ENCODE measurements at places on chromosomes 13 and 19.

GRCh38 chr19:57947088-57947418, 453 bp downstream of the ZNF256 start:
- no peak for DNase-seq

GRCh38 chr13:40777809-40778175, 6.8 kb upstream of the MRPS31 start:
- no peak for DNase-seq

GRCh38 chr19:43711751-43712355, 4.0 kb upstream of the IRGC start:
- DNase-seq: no peak

DNA sequence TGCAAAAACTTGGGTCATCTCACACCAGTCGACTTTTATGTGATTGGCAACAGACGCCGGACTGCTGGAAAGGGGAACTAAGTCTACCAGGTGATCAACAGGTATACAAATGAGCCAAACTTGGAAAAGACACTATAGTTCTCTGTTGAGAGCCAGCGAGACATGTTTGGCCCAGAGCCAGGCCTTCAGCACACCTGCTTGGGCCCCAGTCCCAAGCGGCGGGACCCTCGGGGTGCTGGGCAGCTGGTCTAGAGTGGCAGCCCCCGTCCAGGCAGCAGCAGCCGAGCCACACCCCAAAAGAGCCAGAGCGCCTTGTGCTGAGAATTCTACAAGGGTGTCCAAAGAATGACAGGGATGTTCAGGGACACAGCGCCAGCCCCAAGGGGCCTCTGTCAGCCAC, 28.0 kb downstream of the NAXD start:
- DNase-seq: no peak

GRCh38 chr13:24183741-24184182, 23.2 kb downstream of the SPATA13 start:
- no peak for DNase-seq

DNA sequence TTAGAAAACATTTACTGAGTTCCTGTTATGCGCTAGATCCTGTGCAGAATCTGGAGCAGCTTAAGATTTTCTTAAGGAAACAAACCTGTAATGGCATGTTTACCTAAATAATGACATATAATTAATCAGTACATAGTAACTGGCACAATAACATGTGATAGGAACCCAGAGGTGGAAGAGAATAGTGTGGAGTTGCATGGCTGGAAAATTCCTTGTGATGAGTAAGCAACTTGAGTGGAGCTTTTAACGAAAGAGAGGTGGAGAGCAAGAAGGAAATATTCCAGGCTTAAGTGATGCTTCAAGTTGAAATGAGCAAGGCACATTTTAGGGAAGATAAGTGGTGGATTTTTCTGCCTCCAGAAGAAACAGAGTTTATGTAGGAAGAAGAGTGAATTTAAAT, 9.2 kb upstream of the GPC5 start:
- no peak for DNase-seq

DNA sequence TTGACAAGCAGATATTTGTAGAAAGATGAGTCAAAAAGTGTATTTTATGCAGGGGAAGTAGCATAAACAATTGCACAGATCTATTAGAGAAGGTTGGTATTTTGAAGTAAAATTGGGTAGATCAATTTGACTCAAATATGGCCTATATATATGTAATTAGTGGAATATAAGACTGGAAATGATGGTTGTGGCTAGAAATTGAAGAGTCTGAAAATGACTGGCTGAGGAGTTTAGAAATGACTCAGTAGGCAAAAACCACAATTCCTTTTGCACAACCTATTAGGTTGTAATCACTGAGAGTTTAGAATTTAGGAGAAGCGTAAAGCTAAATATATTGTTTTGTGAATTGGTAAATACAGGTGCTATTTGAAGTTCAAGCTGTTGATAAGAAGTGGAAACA, 622.6 kb upstream of the PCDH20 start:
- no peak for DNase-seq

GRCh38 chr19:45955905-45956608, 17.6 kb downstream of the NOVA2 start:
- DNase-seq: no peak

DNA sequence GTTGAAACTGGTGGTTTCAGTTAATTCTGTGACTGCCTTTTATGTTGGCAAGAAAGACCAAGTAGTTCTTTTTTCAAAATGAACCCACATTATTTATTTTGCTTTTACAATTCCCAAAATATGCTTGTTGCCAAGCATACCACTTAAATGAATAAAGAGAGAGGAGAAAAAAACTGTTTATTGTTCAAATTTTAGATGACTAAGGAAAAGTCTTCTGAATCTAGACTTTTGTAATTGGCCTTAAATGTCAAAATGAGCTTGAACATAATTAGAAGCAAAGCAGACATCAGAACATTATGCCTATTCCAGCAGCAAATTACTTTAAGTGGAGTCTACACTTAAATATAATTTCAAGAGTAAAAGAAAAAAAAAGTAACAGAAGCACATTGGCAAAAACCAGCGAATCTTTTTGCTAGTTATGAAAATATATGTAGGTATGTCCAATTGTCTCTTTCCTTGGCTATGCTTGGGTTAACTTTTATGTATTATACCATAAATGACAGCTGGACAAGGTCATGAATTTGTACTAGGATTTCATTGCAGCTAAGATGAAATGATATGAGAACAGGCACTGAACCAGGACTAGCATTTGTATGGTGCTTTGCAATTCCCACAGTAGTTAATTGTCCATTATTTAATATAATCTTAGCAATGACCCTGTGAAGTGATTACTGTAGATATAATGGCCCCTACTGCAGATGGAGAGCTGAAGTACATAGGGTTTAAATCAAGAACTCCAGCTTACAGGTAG, 211.9 kb downstream of the NALCN start:
- no peak for DNase-seq

DNA sequence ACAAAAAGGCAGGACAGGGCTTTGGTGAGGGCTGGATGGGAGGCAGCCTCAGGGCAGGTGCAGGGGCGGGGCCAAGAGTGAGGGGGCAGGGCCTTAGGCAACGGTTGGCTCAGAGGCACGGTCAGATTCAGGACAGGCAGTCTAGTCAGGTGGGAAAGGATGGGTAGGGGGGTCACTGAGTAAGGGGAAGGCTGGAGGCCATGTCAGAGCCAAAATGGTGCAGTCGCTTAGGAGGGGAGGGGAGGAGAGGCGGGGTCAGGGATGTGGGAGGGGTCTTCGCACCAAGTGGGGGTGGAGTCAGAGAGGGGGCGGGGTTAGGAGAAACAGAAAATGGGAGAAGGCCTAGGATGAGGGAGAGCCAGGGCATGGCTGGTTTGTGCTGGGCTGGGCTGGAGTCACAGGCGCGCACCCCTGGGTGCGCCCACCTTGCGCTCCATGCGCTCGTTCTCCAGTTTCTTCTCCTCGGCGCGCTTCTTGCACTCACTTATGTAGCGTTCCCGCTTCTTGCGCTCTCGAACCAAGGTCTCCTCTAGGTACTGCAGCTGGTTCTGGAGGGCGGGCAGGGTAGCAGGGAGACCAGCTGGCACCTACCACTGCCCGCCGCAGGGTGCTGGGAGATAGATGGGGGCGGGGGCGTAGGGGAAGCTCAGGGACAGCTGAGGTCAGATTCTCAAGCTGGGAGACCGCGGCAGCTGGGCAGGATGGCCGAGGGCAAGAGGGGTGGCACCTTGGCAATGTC, 6.8 kb upstream of the RGL3 start:
- DNase-seq: no peak

- DNase-seq: no peak
These were observed 1.7 kb downstream of the MADCAM1 start for GRCh38 chr19:497869-498510.

GRCh38 chr13:22855926-22856325, 324.9 kb upstream of the SGCG start:
- DNase-seq: no peak

- no peak for DNase-seq
These were observed 39.1 kb downstream of the LATS2 start for GRCh38 chr13:21022056-21022979.

DNA sequence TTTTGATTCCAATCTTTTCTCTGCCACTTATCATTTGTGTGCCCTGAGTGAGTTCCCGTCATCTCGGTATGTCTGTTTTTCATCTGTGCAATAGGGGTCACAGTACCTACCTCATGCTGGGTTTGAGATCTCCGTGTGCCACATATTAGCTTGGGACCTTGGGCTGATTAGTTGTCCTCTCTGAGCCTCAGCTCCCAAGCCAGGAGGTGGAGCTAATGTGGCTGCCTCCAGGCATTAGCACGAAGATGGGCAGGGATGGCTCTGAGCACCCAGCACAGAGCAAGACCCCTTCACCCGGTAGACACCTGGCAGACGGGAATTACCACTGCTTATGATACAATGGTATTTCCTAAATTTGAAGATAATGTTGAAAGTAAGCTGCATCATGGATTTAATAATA, 35.8 kb upstream of the XPO4 start:
- DNase-seq: no peak

DNA sequence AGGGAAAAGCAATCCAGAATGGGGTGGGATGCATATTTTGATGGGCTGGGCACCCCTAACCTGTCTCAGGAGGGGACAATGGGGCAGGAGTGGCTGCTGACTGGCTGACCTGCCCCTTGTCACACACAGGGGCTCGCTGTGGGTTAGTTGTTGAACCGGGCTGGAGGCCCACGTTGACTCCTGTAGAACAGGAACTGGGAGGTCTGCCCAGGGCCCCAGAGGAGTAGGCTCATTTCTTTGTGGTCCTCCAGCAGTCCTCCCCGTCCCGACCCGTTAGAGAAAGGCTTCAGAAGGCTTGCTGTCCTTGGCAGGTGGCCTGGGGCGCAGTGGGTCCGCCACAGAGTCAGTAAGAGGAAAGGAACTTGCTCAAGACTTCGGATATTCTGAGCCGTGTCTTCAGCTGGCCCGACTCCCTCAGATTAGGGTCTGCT, 70.1 kb downstream of the COL4A1 start:
- no peak for DNase-seq

DNA sequence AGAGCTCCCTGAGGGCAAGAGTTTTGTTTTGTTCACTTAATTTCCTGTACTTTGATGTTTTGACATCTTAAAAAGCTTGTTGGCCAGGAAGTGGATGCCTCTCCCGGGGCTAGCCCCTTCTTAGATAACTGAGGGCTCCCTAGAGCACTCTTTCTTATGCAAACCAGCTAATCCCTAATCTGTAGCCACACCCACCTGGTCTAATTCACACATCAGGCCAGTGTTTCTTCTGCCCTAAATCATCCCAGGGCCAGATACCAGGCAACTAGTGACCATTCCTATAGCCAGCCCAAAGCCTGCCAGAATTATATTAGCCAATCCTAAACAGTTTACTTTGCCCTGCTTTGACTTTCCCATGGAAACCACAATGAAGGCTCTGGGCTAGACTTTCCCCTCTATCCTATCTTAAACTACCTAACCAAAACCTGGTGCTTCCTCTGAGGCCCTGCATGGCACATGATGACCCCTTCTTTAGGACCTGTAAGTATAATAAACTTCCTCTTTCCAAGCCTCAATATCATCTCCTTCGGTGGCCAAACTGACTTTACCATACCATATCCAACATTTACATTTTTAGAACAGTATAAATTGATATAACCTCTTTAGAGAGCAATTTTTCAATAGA, 24.8 kb downstream of the WBP4 start:
- no peak for DNase-seq

GRCh38 chr19:51441410-51442390, 16.6 kb downstream of the SIGLEC8 start:
- peak; percentile 59 for DNase-seq

DNA sequence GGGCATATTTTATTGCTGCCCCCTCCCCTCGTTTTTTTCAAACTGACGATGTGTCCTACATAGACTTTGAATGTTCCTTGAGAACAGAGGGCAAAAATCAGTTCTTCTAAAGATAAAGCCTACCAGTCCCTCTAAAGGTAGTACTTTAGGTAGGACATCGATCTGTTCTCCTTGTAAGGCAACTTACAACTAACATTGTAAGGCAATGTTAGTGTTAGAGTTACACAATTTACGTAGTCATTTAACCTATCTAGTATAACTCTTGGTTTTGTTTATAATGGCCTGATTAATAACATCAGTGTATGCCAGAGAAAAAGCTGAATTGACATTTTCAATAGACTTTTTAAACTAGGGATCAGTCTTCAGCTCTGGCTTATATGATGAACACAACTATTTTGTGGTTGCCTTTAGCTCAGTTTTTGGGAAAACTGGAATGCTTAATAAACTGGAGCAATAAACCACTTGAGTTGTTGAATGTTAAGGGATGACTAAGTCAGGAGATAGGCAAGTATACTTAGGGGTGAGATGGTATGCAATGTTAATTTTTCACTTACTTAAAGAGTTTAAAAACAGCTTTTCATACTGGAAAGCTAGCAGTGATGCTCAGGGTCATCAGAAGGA, 2.2 kb downstream of the NDFIP2 start:
- no peak for DNase-seq

GRCh38 chr13:55483626-55484158, 1657.0 kb upstream of the PRR20A start:
- no peak for DNase-seq

DNA sequence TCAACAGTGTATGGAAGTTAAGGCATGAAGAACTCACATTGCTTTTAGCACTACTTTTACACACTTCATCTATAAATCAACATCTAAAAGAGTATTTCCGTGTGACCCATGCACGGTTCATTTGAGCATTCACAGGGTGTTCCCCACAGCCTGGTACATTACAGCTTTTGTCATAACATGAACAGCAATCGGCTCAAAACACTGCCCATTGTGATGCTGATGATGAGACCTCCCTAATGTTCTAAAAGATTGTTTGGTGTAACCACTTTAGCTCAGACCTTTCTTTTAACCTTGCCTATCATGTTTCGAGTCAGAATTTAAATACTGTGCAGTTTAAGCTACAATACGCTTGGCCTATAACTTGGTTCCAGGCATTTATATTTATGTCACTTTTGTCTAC, 4.1 kb upstream of the KLF5 start:
- no peak for DNase-seq
